ENCODE measurements at places on chromosomes 7 and 10. TPM values are rescaled to one million over a fixed set of nuclear protein-coding genes. Genes with fewer than 3 reads are reported as not detected.

ANKRD30A gene
- not detected for total RNA-seq

- no peak for DNase-seq
These were observed 24.6 kb upstream of the DDX50 start for GRCh38 chr10:68876246-68877138.

PIP gene
- total RNA-seq: not detected

- no peak for DNase-seq
These were observed 38.4 kb downstream of the SLC39A12 start for GRCh38 chr10:17989908-17990767.

GNB2 gene
- total RNA-seq: 134 TPM

DNA sequence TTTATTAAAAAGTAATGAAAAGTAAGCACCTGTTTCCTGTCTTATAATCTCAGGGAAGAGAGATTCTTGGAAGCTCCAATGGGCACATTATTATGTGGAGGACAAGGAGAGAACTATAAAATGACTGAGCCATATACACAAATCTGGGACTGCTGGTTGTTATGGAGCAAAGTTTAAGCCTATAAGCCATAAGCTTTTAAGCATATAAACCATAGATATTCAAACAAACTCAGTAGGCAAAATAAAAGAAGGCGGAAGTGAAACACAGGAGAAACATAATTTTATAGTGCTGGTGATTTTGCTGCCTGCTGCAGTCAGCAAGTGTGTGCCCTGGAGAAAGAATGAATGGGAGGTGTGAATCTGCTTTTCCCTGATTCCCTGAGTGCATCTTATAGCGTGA, 274.4 kb downstream of the KIF20B start:
- DNase-seq: no peak

GRCh38 chr7:8590791-8591190, 157.4 kb downstream of the NXPH1 start:
- DNase-seq: no peak

- DNase-seq: no peak
These were observed 434.8 kb upstream of the MKI67 start for GRCh38 chr10:128560993-128561392.

- DNase-seq: no peak
These were observed 87.2 kb upstream of the HPS1 start for GRCh38 chr10:98533746-98534445.

GRCh38 chr10:89337484-89337883, 9.7 kb downstream of the IFIT3 start:
- no peak for DNase-seq

IGFBP3 gene
- 212 TPM for total RNA-seq

- no peak for DNase-seq
These were observed 1339.4 kb downstream of the XPNPEP1 start for GRCh38 chr10:108583877-108584276.

DNA sequence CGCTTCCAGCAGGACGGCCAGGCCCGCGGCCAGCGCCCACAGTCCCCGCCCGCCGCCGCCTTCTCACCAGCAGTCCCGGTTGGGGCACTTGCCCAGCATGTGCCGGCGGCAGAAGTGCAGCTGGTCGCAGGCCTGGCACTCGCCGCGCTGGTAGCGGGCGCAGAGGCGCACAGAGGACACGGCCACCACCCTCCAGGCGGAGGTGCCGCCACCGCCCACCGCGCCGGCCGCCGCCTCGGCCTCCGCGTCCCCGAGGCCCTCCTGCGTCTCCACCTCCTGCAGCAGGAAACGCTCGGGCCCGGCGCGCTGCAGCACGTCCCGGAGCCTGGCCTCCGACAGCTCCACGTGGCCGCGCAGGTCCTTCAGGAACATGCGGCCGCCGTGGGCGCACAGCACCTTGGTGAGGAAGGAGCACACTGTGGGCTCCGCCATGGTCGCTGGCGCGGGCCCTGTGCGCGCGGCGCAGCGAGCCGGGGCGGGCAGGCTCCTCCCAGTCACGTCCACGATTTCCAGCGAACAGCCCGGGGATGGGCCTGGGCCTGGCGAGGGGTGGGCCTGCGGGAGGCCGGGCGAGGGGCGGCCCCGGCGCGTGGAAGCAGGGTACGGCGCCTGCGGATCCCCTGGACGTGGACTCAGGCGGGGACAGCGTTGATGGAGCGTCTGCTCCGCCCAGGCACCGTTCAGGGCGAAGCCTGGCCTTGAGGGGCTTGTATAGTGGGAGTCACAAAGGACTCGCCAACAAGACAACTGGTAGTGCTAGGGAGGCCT, at the start of gene ZC3HAV1L:
Gene ZC3HAV1L (minus strand): TSS at position 457 of the 768 bp plus-strand sequence. CDS start 25 bp downstream, at position 432.
- DNase-seq: peak; percentile 71

GRCh38 chr7:42292991-42293521, 56.0 kb upstream of the GLI3 start:
- DNase-seq: no peak

ACSM6 gene
- not detected for total RNA-seq

DNA sequence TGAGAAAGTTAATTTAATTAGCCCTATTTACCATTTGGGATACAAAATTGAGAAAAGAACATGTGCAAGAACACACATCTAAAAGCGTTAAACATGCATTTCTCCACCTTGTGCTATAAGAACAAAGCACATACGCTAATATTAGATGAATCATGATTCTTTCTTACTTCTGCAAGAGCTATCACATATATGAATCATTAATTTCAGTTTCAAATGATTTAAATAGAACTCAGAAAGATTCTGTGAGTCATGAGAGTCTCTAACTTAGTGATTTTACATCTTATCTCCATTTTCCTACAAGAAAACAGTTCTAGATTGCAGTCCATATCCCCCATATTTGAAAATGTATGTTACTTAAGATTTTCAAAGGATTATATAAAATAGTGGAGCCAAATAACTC, 173.9 kb downstream of the RNLS start:
- DNase-seq: no peak

MLXIPL gene
- total RNA-seq: 5.9 TPM

OR6B1 gene
- total RNA-seq: not detected

DNA sequence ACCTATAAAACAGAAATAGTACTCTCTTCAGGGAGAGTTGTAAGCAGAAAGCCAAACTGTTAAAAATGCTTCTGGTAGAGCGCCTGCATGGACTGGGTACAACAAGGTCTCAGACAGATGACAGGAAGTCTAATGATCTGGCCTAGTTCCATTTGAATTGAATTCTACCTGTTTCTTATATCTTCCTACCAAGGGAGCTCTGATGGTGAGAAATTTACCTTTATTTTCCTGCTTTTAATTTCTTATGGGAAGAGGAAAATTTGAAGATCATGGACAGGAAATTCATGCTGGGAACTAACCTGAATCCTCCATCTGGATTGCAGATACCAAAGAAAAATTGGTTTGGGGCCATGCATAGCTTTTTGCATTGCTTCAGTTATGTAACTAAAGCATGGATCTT, 63.3 kb downstream of the BMPER start:
- DNase-seq: no peak

DNA sequence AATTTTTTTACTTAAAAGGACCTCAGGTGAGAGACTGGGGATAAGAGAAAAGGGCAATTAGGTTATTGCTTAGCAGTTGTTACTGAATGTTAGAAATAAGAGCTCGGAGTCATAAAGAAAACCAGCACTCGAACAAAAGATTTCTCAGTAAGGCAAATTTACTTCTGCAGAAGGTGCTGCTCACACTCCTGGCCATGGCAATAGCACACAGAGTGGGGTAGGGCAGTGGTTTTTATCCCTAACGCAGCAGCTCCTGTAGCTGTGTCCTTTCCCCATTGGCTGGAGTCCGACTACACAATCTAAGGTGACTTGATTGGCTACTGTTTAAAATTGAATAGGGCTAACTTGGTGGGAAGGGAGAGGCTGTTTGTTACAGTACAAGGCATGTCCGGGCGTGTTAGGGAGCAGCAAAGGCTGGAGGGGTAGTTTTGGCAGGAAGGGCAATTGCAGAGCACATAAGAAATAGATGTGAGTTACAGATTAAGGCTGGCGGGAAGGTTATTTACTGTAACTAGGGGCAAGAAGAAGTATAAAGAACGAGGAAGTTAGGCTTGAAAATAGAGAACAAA, 112.1 kb downstream of the AKR1D1 start:
- no peak for DNase-seq

GRCh38 chr7:30559611-30560010, 35.1 kb upstream of the GARS1 start:
- no peak for DNase-seq

DNA sequence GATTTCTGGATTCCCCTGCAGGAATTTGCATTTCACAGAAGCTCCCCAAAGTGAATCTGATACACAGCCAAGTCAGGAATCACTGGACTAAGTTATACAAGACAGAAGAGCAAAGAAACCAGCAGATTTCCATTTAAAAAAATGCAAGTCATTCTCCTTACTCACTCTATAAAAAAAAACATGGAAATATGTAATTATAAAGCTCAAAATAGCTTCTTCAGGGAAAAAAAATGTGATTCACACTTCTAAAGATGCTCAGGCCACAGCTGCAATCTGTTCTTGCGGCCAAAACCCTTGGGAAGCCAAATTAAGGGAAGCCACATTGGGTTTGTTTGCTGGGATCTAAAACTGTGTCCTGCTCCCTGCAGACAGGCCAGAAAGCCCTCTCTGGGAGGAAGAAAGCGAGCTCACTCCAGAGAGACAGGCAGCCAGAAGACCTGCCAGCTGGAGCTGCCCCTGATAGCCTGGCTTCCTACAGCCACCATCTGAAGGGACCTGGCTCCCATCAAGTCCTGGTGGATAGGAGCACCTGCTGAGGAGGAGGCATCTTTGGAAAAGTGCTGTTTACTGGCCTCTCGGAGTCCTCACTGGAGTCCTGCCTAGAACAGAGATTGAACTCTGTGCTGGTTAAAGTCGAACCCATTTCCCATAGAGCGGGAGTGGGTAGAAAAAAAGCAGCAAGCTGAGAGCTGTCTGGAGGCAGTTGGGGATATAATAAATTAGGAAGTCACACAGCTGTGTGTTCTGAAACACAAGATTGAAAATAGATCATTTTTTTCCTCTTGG, 359.2 kb upstream of the AOAH start:
- DNase-seq: no peak

DNA sequence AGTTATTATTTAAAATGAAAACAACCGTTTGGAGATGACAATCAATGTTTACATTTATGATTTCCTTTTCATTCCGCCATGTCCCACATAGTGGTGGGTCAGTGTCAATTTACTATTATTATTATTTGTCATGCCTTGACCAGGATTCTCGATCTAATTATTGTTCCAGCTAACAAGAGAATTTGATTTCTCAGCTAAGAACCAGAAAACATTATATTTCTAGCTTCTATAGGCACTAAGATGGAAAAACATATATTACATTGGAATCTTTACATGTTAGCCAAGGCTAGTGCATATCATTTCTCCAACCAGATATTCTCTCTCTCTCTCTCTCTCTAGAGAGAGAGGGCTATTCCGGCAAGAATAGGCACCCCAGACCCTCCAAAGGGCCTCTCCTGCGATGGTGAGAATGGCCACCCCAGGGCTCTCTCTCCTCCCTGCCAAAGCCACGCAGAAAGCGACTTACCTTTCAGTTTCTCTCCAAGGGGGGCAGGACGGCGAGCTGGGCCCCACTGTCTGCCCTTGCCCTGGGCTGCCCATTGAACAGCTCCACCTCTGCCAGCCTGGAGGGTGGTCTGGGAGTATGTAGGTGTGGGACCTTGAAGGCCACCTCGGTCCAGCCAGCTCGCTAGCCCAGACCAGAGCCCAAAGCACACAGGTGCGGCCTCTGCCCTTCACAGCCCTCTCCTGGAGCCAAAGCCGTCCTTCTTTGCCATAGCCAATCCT, 2.4 kb downstream of the HOXA3 start:
- DNase-seq: no peak

TYW1B gene
- total RNA-seq: 2.0 TPM

SP8 gene
- not detected for total RNA-seq

GRCh38 chr7:69773535-69774225, 175.4 kb downstream of the AUTS2 start:
- DNase-seq: peak; percentile 39

CFAP43 gene
- 0.35 TPM for total RNA-seq

RAPGEF5 gene
- 30.8 TPM for total RNA-seq

DNA sequence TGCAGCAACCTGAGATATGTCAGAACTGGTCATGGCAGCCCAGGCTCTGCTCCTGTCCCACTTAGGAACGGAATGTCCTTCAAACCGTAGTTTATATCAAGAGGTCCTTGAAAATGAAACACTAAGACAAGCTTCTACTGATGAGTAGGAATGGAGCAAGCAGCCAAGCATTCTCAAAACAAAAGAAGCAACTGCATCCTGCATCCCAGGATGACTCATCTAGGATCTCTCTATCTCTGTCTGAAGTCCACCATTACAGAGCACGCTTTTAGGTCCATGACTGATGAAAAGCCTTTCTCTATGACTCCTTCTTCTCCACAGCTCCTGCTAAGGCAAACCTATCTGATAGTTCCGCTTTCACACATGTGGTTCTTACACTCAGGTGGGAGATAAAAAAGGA, 16.3 kb downstream of the MBL2 start:
- no peak for DNase-seq

DNA sequence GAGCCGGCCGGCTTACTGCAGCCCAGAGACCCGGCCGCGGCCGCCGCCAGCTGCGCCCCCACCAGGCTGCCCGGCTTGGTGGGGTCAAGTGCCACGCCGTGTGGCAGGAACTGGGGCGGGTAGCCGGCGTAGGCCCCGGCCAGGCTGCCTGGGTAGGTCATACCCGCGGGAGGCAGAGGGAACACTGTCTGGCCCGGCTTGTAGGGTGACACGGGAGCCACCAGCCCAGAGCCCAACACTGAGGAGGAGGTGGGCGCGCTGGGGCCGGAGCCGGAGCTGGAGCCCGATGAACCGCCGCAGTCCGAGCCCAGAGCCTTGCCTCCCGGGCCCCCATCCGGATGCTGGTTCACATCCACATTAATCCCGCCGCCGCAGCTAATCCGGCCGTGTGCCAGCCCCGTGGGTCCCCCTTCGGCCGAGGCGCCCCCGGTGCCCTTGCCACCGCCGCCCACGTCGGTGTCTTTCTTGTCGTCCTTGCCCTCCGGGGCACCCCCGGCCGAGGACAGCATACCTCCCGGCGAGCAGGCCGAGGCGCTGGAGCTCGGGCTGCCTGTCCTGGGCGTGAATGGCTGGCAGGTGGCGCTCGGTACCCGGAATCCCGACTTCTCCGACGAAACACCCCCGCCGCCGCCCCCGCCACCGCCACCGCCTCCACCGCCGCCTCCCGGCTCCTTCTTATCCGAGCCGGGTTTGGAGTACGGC, 2.0 kb downstream of the ZNF503 start:
- peak; percentile 94 for DNase-seq

DNA sequence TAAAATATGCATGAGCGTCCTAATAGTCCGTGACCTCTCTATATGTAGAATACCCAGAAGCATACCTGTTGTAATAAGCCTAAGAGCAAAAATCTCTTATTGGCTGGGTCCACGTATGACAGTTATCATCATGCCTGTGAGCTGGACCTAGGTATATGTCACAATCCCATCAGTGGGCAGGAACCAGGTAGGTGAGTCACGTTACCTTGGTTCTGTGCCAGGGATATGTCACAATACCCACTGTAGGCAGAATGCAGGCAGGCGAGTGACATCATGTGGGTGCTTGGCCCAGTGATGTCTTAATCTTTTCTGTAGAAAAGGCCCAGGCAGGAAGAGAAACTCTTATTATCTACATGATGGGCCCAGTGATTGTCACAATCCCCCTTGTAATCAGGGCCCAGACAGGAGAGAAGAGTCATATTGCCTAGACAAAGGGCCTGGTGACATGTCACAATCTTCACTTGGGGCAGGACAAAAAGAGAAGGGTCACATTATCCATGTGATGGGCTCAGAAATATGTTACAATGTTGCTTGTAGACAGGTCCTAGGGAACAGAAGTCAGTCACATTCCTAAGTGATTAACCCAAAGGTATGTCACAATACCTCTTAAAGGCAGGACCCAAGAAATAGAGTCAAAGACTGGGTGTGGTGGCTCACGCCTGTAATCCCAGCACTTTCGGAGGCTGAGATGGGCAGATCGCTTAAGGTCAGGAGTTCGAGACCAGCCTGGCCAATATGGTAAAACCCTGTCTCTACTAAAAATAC, 12.9 kb upstream of the ZNF736 start:
- DNase-seq: no peak

Data from right cardiac atrium (tissue), 5 donors.